ENCODE measurements at places on chromosomes 12 and 14.

DNA sequence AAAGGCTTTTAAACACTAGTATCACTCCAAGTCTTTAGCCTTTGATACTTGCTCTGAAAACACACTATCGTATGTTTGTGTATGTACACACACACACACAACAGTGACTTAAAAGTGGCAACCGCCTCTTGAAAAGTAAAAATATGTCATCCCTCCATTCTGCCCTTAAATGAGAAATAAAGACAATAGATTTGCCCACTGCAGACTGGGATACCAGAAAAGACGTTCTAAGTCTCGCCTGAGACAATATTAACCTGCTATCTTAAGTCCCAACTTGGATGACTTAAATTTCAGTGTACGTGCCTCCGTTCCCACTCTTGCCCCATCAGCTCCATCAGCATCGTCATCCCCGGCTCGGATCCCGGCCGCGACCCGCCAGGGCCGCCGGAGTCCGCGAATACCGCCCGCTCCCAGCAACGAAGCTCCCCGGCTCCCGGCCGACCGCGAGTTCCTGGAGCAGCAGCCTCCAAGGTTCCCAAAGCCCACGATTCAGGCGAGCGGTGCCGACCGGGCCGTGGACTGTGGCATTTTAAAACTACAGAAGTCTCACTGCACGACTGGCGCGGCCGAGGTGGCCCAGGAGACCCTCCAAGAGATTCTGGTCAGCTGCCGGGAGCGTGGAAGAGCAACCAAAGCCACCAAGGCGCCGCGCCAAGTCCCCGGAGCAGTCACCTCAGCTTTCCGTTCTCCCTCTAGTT, 2.8 kb upstream of the ARID2 start:
- peak; percentile 30 for DNase-seq

DNA sequence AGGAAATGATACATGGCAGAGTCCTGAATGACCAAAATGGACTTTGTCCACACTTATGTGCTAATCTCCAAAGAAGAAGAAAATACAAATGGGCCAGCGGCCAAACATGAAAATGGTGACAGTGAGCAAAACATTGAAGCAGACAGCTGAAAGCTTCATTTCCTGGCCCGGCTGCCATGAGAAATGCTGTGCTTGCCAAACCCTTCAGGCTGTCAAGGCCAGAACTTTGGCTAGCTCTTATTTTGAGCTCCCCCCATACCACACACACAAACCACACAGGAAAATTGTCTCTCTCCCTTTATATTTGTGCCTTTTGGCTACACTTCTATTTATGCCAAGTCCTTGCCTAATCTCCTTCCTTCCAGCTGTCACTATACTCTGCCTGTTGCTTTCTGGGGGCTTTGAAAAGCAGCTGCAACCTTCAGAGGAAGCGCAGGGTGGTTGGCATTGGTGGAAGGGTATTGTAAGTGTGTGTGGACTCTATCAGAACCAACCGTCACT, 323.8 kb downstream of the RAD51B start:
- DNase-seq, result no peak

DNA sequence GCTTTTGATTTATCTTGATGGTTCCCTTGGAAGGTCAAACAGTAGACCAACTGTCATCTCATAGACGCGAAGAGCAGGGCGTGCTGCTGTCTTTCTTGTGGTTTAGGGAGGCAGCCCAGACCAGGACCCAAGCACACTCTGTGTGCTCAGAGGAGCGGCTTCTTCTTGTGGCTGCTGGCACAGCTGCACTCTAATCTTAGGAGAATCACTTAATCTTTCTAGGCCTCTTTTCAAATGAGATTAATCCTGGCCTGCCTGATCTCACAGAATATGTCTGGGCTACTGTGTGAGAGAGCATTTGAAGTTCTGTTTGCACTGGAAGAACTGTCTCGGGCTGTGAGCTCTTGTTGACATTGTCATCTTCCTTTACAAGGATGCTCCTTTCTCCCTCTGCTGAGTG, 60.0 kb upstream of the TRAF3 start:
- DNase-seq, result no peak

DNA sequence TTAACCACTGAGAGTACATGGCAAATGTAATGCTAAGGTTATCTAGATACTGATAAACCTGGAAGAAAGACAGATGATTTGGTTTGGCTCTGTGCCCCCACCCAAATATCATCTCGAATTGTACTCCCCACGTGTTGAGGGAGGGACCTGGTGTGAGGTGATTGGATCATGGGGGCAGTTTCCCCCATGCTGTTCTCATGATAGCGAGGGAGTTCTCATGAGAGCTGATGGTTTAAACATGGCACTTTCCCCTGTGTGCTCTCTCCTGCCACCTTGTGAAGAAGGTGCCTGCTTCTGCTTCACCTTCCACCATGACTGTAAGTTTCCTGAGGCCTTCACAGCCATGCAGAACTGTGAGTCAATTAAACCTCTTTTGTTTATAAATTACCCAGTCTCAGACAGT, 14.2 kb downstream of the NOXRED1 start:
- DNase-seq, result no peak

- no peak for DNase-seq
These were observed 21.9 kb downstream of the OS9 start for GRCh38 chr12:57715786-57716185.

GRCh38 chr12:57153415-57153997, 6.1 kb upstream of the LRP1-AS start:
- DNase-seq, result no peak

GRCh38 chr12:132783917-132784531, 22.4 kb upstream of the ANKLE2 start:
- DNase-seq, result no peak

DNA sequence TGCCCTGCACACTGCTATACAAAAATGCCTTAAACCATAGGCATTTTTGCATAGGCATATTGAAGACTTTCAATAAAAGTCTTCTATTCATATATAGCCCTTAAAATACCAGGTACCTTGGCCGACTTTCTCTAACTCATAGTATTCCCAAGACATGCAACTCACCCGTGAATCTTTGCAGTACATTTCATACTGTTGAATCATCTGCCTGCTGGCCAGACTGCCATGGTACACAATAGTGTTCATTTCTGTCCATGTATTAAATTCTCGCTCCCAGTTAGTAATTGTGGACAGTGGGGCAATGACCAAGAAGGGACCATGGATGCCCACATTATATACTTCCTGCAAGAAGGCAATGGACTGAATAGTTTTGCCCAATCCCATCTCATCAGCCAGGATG, 24.3 kb upstream of the SUPT16H start:
- no peak for DNase-seq

- DNase-seq, result no peak
These were observed 1.4 kb downstream of the RAN start for GRCh38 chr12:130873106-130873795.

GRCh38 chr14:104604458-104605449, at the start of gene TMEM179:
TMEM179 (minus strand) TSS chr14:104604772; CDS start chr14:104604741, 31 bp downstream.
- no peak for DNase-seq

DNA sequence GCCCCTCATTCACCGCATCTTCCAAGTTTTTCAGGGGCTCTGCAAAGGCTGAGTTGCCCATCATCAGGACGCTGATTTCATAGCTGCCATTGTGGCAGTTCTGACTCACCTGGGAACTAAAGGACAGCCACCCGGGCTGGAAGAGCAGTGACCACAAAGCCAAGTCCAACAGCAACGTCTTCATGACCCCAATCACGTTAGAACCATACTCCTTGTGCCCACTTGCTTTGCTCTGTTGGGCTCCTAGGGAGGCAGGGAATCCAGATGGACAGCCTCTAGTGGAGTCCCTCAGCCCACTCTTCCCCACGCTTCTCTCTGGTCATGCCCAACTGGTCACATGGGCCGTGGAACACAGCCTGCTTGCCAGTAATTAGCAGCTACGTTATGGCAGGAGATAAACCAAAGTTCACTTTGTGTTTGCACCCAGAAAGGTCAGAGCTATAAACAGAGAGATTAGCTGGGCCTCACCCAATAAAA, at the start of gene GUCY2C:
GUCY2C (minus strand) TSS at position 335 of the 477 bp plus-strand sequence; CDS start at position 184, 151 bp downstream.
- DNase-seq, result no peak

GRCh38 chr14:103526914-103527248, 2.1 kb upstream of the TRMT61A start:
- DNase-seq, result no peak

Measured in CD4-positive, alpha-beta T cell treated with Interleukin-4 for 1 hour (primary cell).